ENCODE measurements at places on chromosomes 11 and 22.

- no peak for DNase-seq
Observed at GRCh38 chr11:44171518-44171917, 76.0 kb downstream of the EXT2 start.

GRCh38 chr11:117315285-117316196 lies 515 bp downstream of the BACE1 start:
- DNase-seq, result no peak

GRCh38 chr22:24512043-24512442 lies 16.9 kb downstream of the UPB1 start:
- no peak for DNase-seq

GRCh38 chr22:32712644-32713355 lies 88.7 kb upstream of the TIMP3 start:
- no peak for DNase-seq

DNA sequence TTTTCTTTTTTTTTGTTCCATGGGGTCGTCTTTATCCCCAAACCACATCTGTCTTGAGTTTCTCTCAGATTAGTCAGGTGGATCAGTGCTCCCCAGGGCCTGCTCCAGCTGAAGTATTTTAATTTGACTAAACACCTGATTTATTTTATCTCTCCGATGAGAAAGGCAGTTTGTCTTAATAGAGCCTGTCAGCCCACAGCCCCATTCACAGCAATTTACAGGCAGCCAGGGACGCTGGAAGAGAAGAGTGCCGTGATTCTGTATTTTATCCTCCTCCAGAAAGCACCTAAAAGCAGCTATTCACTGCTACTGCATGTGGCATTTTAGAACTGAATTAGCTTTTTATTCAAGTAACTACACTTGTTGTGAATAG lies 164.5 kb downstream of the SOX6 start:
- no peak for DNase-seq

DNA sequence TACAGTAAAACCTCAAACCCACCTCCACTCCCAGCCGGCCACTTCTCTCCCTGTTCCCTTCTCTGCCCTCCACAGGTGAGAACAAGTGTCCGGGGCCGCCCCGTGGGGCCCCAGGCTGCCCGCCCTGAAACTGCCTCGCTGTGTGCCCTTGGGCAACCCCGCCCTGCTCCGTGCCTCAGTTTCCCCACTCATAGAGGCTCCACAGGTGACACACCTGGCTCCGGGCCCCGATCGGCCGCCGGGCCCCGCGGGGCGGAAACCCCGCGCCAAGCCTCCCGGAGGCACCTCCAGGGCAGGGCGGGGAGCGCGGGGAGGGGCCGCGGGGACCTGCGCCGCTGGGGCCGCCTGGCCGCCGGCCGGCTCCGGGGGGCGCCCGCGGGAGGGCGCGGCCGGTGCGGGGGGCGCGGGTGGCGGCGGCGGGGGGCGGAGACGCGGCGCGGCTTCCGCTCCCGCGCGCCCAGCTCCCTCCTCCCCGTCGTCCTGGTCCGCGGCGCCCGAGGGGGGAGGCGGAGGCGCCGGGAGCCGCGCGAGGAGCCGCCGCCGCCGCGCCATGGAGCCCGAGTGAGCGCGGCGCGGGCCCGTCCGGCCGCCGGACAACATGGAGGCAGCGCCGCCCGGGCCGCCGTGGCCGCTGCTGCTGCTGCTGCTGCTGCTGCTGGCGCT lies at the start of gene LRP5:
Gene LRP5 (plus strand): TSS at position 475 of the 663 bp plus-strand sequence. CDS start 124 bp downstream, at position 599.
- no peak for DNase-seq

GRCh38 chr22:50082197-50082715 lies 3.0 kb downstream of the MLC1 start:
- DNase-seq, result no peak

GRCh38 chr22:35539910-35540594 lies 579 bp upstream of the RASD2 start:
- no peak for DNase-seq

DNA sequence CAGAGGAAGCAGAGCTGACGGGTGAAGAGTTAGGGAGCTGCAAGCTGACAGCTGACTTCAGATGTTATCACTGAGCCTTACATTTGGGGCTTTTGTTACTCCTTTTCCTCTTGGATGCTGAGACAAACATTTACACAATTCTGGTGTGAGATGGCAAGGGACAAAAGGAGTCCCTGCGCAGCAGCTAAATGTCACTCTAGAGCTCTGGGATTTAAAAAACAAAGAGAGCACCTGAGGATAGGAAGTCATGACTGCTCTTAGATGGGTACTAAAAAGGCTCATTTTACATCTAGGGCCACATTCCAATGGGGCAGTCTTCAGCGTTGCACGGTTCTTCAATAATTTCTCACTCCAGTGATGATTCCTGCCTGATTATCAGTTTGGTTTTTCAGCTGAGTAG lies 204.5 kb downstream of the RAB38 start:
- DNase-seq, result no peak

DNA sequence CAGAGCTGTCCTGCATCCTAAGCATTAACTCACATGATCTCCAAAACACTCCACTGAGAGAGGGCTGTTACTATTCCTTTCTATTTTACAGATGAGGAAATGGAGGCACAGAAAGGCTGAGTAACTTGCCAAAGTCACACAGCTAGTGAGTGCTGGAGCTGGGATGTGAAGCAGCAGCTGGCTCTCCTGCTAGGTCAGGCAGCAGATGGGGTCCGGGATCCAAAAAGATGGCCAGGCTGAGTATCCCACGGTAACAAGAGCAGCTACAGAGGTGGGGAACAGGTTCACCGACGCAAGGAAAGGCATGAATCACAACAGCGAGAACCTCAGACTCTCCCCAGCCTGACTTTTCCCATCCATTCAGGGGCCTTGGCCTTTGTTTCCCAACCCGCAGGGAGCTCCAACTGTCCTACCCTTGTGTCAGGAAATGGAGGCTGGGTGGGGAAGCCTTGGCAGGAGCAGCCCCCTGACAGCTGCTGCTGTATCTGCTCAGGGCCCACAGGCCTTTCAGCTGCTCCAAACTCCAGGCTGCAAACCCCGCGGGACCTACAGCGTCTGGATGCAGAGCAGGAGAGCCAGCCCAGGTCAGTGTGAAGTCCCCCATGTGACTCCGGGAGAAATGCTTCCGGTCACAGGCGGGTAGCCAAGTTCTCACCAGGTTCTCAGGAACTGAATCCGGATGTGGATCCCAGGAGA lies 29.5 kb downstream of the DKK3 start:
- DNase-seq, result no peak

DNA sequence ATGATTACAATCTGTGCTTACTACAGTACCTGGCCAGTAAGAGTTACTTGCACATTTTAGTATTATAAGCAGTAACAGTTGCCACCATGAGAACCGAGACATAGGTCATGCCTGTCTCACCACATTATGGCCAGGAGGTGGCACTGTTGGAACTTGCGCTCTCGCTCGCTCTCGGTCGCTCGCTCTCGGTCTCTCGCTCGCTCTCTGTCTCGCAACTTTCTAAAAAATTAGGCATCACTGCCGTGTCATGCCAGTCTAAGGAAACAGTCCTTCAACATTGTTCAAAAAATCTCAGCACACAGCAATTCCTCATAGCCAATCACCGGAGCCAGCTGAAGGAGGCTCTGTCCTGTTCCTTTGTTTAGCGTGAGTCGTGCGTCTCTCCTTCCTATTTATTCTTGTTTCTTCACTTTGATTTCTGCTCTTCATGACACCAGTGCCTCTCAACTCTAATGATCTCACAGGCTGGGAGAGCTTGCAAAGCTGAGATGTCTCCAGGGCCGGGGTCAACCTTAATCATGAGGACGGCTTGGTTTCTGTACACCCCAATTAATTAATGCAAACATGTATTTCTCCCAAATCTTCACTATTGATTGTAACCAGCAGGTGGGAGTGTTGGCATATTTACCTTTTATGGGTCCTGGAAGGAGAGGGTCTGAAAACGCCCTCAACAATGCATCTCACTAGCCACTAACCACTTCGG lies 6.3 kb upstream of the ADAMTS8 start:
- peak; percentile 30 for DNase-seq

- DNase-seq, result no peak
Observed at GRCh38 chr11:127052404-127052803, 51.8 kb upstream of the KIRREL3 start.
